ENCODE measurements at places on chromosomes 7 and 10.

DNA sequence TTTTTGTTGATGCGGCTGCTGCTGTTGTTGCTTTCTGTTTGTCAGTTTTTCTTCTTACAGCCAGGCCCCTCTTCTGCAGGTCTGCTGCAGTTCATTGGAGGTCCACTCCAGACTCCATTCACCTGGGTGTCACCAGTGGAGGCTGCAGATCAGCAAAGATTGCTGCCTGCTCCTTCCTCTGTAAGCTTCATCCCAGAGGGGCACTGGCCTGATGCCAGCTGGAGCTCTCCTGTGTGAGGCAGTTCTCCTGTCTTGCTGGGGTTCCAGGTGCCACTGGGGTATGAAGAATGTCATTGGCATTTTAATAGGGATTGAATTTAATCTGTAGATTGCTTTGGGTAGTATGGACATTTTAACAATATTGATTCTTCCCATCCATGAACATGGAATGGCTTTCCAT, 308.5 kb upstream of the MEOX2 start:
- DNase-seq = no peak

DNA sequence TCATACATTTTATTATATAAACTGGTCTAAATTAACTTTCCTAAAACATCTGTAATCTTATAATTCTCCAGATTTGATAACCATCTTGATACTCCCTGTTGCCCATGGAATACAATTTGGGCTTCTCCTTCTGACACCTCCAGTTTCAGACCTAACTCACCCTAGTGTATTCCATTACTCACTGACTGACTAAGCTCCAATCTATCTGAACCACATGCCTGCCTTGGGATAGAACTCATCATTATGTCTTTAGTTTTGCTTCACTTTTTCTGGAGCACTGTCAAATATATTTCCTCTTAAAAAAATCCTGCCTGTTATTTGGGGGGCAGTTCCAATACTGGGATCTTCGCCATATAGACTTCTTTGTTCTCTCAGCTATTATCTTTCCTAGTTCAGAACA, 4.9 kb upstream of the FOXP2 start:
- DNase-seq = no peak

- DNase-seq = no peak
Observed at GRCh38 chr7:90311175-90311574, 9.9 kb downstream of the FAM237B start.

GRCh38 chr10:6052247-6053221, 9.6 kb downstream of the IL2RA start:
- peak; percentile 90 for DNase-seq

All from activated CD4-positive, alpha-beta T cell treated with anti-CD3 and anti-CD28 coated beads, Interleukin-2, amount 10 ng/mL, durations not matched to agents 24 days and 14 days (primary cell).